T-helper 1 cell (primary cell): ENCODE measurements at places on chromosomes 11 and 22.

GRCh38 chr22:19868773-19869471 lies 14.2 kb upstream of the GNB1L start:
- no peak for DNase-seq

DNA sequence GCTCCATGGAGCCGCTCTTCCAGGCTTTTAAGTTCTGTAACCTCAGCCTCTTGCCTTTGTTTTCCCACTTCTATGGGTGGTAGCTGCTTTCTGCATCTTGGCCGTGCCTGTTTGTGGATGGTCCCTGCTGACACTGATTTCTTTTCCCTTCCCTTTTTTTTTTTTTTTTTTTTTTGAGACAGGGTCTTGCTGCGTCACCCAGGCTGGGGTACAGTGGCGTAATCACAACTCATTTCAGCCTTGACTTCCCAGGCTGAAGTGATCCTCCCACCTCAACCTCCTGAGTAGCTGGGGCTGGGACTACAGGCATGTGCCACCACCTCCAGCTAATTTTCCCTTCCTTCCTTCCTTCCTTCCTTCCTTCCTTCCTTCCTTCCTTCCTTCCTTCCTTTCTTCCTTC lies 57.7 kb upstream of the EP300 start:
- no peak for DNase-seq

- no peak for DNase-seq
These were observed 17.3 kb upstream of the PANX2 start for GRCh38 chr22:50153056-50153755.

DNA sequence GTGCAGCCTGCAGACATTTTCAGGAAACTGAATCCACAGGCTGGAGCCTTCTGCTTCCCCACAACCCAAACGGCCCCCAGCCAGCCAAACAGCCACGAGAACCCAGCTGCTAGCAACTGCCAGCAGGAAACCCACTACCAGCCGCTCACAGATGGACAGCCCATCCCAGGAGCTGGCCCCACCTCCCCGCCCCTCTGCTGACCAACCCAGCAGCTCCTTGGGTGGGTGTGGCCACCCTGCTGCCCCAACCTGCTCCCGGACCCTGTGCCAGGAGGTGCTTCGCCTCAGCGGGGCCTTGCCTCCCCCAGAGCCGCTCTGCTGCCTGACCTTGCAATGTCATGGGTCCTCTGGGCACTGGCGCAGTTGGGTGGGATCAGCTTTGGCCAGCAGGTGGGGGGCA lies 8.2 kb upstream of the CCDC188 start:
- DNase-seq = no peak

- DNase-seq = no peak
These were observed 4.3 kb downstream of the LRFN4 start for GRCh38 chr11:66861038-66861773.

DNA sequence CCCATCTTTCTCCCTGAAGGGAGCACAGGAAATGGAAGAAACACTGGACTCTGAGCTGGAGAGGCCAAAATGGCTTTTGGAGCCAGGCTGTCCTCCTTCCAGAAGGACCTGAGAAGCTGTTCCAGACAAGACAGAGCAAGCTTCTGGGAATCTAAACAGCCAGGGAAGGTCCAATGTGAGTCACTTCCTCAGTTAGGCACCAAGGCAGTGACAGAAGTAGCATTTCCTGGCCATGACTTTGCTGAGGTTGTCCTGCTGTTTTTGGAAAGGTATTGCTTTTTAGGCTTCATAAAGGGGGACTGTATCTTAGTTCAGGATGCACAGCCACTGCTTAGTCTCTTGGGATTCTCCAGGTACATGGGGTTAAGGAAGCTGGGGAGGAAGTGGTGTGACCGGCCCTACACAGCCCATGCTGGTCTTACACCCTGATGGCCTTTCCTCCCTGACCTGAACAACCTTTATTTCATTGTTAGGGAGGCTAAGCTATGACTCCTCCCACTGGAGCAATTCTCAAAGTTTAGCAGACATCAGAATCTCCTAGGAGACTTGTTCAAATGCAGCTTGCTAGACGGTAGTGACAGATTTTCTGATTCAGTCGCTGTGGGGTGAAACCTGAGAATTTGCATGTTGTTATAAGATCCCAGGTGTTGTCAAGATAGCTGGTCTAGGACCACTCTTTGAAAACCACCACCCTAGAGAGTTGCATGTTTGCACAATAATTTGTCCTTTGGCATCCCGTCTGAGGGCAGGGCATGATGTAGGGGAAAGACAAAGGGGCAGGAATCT lies 6.8 kb upstream of the INSC start:
- no peak for DNase-seq

GRCh38 chr11:59755701-59756557 lies 753 bp downstream of the STX3 start:
- peak; percentile 9 for DNase-seq

GRCh38 chr11:64863391-64864060 lies 14.9 kb downstream of the EHD1 start:
- DNase-seq = no peak

GRCh38 chr11:86388198-86388597 lies 13.5 kb downstream of the CCDC81 start:
- DNase-seq = no peak
